ENCODE measurements at places on chromosomes 7 and 10.

DNA sequence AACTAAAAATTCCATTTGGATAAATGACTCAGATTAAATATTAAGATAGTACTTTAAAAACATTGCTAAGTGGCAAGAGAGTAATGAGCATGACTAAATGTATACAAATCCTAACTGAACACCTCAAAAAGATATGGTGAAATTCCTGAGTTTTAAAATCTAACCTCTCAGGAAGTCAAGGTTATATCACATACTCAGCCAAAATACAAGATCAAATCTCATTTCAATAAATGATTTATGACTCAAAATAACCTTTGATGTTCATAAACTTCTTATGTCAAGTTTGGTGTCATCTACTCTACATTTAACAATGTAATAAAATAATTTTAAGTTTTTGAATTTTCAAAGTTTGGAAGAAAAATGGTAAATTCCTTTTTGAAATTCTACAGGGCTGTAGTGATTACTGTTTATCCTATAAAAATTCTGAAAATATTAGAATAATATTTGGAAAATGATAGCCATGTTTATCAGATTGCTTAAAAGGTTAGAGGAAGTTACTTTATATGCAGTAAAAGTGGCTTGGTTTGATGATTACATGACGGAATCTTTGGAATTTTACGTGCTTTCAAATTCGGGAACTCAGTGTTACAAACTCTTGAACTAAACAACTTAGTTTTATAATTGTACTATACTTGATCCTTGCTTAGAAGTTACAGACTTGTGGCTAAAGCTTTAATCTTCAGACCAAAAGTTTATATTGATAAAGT is 43.7 kb downstream of the ASZ1 start:
- no peak for DNase-seq

DNA sequence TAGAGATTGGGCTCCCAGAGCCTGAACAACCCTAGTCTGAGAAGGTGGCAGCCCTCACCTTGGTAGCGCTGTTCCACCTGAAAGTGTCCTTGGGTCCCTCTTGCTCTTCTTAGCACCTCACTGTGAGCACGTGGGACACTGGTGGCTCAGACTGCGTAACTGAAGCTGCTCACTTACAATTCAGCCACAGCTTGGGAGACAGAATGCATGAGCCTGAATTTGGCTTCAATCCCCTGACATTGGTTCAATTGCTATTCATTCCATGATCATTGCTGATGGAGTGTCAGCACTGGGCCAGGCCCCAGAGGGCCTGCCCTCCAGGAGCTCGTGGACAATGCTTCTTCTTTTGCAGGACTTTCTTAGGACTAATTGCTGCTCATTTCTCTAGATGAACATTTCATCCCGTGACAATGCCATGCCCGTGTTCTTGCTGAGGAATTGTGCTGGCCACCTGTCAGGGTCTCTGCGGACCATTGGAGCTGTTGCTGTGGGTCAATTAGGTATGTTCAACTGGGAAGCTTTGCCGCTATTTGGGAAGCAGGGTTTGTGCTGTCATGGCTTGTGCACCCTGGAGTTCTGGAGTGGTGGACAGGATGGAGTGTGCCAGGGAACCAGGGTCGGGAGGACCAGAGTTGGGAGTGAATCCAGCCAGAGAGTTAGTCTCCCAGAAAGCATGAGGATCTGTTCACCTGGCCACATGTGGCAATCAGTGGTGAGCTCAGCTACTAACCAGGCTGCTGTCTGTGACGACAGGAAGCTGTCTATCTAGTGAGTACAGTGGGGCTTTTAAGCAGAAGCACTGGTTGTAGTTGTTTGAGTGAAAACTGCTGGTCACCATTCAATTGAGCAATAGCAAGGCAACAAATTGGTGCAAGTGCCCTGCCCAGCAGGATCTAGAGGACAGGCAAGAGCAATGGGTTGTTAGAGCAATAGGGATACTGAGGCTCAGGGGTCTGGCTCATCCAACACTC is 105.1 kb downstream of the WDFY4 start:
- DNase-seq: no peak

DNA sequence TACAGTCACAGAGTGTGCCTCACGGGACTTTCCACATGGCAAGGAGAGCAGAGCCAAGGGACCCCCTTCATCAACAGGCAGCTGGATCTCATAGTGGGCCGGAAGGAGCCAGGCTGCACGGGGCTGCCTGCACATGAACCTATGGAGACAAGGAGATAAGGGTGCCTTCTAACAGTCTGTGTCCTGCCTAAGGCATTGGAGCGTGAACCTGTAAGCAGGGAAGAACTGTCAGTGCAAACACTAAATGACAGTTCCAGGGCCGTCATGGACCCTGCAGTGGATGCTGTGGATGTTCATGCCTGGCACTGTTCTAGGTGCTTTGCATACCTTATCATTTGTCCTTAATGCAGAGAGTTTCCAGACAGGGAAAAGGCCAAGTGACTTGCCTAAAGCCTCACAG is 85.9 kb downstream of the WIPF3 start:
- DNase-seq: no peak

DNA sequence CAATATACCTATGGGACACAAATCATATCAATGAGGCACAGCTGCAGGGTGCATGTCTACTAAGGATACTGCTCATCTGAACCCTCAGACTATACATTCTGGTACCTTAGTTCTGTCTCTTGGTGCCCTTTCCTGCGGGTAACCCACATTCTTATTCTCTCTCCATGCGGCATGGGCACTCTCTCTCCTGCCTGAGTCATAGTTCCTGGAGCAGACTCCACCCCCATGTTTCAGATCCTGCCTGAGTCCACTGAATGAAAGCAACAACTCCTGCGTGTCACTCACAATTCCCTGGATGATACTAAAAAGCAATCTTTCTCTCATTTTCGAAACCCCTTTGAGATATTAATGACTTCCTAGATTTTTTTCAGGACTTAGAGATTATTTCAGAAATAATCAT is 653.1 kb upstream of the C7orf33 start:
- no peak for DNase-seq

- DNase-seq: no peak
Measured at GRCh38 chr7:51021906-51022570, 239.3 kb upstream of the GRB10 start.

DNA sequence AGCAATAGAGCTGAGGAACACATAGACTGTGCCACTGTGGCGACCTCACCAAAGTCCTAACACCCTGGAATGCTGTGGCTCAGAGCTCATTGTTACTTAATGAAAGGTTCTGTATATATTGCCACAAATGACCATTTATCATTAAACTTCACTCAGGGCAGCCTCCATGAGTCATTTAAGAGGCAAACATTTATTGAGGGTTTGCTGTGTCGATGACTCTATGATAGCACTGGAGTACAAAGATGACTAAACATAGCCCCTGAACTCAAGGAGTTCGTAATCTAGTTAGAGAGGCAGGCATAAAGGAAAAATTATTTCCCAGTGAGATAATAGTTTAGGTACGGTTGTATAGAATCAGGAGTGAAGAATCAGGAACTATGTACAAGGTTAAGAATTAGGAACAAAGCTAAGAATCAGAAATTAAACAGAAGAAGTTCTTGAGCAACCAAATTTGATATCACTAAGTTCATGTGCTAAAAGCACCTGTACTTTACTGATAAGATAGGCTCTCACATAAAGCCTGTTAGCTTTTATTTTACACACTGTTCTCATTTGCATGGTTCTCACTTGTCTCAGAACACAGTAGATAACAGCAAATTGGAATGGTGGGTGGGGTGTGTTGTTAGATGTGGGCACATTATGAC is 7.9 kb downstream of the ENTPD7 start:
- DNase-seq: no peak

DNA sequence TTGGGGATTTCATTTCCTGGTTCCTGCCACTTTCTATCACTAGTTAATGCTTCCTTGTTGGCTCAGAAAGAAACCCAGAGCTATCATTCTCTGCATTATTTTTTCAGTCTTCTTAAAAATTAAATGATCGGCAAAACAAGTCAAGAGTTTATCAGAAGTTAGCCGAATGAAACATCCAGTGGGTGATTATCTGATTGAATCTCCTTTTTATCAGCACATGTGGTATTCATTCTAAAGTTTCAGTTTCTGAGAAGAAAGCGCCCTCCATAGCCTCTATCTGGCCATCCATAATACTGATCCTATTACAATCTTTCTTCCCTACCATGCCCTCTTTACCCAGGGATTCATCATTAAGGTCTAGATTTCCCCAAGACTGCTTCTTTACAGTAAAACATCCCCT is 71.8 kb downstream of the OSBPL3 start:
- no peak for DNase-seq

GRCh38 chr7:133099633-133100286 is 17.9 kb upstream of the CHCHD3 start:
- no peak for DNase-seq

DNA sequence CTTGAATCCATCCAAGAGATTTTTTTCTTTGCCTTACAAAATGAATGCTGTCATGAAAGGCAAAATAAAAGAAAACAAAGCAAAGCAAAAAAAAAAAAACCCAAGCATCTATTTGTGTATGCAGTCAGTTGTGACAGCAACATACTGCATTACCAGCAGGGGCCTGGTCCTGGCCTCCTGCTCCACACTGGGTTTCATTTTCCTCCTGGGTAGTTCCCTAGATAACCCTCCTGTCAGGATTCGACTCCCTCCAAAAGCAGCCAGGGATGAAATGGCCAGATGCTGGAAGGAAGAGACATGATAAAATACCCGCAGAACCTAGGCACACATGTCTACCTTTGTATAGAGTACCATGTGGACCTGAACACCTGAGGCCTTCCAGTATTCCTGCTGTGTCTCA is 148.6 kb downstream of the NRCAM start:
- DNase-seq: no peak

- DNase-seq: no peak
Measured at GRCh38 chr7:5776894-5777660, 4.4 kb downstream of the RNF216 start.

GRCh38 chr7:78234634-78235033 is 436.1 kb downstream of the PHTF2 start:
- no peak for DNase-seq

DNA sequence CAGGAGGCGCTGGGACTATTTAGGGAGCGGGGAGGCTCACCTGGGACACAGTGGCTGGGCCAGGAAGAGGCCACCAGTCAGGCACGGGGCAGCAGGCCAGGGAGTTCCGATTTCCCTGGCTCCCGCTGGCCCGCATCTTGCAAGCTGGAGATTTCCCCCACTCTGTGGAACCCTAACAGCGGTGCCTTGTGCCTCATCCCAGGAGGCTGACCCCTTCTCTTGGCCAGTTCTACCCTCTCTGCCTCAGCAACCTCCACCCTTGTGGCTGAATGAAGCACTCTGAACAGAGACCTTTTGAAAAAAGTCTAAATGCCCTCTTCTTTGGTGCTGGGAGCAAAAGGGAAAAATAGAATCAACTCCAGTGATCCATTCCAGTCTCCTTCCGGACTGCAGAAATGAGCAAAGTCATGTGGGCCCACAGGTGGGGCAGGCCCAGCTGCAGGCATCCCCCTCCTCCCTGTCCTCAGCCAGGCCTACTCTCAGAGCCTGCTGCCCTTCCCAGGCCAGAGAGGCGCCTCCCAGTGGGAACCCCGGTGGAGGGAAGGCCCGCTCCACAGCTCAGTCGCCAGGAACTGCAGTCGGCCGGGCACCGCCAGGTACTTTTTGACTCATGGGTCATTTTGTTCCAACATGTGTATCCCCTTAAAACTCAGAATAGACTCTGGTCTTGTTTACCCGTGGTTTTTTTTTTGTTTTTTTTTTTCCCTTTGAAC is 155.5 kb downstream of the ZNF248 start:
- no peak for DNase-seq

DNA sequence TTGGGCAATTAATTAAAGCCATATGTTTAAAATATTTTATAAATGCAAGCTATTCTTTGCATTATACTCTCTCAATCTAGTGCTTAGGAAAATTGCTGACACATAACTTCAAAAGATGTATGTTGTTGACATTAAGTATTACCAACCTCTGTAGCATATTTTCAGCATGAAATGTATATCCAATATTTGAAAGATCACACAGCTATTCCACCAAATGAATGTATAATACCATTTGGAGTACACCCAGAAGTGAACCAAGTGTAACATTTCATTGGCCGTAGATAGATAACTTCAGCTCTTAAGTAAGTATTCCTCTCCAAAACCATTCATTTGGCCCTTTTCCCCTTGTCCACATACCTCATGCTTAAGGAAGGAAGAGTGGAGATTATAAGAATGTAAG is 104.6 kb downstream of the HECTD2 start:
- no peak for DNase-seq

DNA sequence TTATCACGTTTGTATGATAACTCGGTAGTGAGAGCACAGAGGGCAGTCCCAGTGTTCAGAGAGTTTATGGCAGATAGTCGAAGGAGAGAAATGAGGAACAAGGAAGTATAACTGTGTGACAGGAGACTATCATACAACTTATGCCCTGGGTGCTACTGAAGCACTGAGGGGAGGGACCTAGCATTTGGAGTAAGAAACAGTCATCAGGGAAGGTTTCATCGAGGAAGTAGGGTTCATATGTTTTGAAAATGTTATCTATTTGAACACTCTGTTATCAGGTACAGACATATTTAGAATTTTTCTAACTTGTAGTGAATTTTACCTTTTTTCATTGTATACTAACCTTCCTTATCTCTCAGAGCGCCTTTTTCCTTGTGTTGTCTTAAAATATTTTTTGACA is 1214.4 kb upstream of the C7orf33 start:
- no peak for DNase-seq

DNA sequence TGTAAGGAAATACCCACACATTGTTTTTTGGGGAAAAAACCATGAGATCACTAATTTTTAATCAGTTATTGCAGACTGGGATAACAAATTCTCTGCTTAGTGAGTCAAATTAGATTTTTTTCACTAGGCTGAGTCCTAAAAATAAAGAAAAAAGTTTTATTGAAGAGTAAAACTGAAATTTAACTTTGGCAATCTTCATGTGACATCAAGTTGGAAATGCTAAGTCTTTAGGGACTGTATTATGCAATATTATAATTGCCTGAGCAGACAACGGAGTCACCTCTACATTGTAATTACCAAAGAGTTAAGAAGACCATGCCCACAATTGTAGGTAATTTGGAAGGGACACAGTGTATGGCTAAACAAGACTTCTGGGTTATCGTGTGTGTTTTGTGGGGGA is 2.2 kb upstream of the CLEC5A start:
- DNase-seq: no peak

DNA sequence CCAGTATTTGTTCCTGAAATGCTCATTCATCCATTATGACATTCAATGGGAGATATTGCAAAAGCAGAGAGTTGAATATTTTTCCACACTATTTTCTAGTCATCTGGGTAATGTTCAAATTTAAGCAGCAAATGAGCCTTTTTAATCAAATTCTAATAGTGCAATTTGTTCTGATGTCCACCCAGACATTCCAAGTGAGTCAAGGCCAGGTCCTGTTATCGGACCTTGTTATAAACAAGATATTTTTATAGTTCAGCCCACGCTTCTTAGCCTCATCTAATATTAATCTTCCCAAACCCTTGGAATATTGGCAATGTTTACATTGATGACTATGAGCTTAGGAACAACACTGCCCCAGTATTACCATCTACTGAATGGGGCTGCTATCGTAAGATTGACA is 500.1 kb upstream of the PHF14 start:
- DNase-seq: no peak

- no peak for DNase-seq
Measured at GRCh38 chr7:143408686-143409561, at the start of gene EPHA1. EPHA1 (minus strand) TSS chr7:143408856; CDS start chr7:143408805, 51 bp downstream.

All from esophagus squamous epithelium (tissue), 5 donors.